T-cell (primary cell): ENCODE measurements at places on chromosomes 13 and 19.
A peak's percentile ranks its signal among the peaks of the same experiment; 100 is the strongest.

DNA sequence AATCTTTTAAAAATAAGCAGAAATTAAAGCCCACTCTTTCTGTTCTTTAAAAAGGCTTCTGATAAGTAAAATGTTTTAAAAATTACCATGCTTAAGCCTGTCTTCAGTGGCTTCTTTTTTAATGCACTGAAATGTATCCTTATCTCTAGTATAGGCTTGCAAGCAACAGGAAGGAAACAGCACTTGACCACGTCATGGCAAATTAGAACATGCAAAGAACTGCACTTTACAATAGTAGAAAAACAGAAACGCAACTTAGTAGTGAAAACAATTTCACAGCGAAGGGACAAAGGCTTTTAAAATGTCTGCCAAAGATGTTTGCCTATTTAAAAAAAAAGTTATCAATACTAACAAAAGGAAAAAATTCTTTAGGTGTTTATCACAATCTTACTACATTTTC, 36.3 kb downstream of the ELF1 start:
- peak; percentile 43 for DNase-seq

GRCh38 chr13:33692531-33692930, 125.4 kb upstream of the RFC3 start:
- no peak for DNase-seq

DNA sequence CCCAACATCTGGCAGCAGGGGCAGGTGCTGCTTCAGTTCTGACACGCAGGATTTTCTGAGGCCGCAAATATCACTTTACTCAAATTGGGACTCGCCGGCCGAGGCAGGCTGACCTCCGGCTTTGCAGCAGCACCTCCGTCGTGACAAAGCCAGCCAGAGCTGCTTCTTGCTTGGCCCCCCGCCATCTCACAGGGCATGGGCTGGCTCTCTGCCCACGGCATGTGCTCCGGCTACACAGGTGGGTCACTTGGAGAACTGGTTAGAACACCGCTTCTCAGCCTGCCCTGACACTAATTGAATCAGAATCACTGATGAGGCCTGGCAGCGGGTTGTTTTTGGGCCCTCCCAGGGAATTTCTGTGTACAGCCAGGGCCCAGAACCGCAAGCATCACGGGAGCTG, 112.3 kb downstream of the SLC7A1 start:
- no peak for DNase-seq

- no peak for DNase-seq
These were observed 3.3 kb downstream of the SYCN start for GRCh38 chr19:39200803-39201115.

DNA sequence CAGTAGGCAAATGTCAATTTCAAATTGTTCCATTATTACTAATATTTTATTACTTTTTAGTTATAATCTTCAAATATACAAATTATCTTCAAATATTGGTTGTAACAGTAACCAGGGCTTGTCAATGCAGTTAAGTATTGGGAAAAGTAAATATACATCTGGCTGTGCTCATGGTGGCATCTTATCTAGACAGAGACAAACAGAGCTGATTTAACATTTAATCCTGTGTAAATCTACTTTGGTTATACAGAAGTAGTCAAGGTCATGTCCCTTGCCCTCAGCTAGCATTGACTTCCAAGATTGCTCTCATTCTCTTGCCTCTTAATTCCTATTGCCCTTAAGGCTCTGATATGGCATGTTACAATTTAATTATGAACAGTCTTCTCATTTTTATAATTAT, 98.4 kb upstream of the KLHL1 start:
- no peak for DNase-seq
